Fibroblast of lung (primary cell): ENCODE measurements at places on chromosomes 1 and 21. TPM values are rescaled to one million over a fixed set of nuclear protein-coding genes. Genes with fewer than 3 reads are reported as not detected.

DNA sequence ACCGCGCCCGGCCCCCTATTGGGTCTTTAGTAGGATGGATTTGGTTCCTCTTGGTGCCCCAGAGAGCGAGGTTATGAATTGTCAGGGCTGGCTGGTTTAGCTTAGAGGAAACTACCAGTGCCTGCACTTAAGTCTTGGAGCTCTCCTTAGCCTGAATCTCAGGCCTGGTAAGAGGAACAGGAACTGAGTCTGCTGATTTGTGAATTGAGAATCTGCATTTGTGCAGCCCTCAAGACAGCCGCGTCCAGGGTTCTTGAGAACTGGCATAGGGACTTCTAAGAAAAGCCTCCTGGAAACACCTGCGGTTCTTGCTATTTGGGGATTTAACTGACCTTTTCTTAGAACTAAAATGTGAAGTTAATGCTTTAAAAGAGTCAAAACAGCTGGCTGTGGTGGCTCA lies 1.7 kb downstream of the NECAP2 start:
- peaks cover 8% of the 10 kb centered on the region for H3K36me3 ChIP-seq
- H3K27me3 ChIP-seq, result no peaks in the 10 kb centered on the region
- peaks cover 8% of the 10 kb centered on the region for H3K4me1 ChIP-seq
- no peak for DNase-seq
- no peak overlapping the region for H3K4me3 ChIP-seq

- no peak overlapping the region for H3K4me3 ChIP-seq
- no peaks in the 10 kb centered on the region for H3K4me1 ChIP-seq
- no peaks in the 10 kb centered on the region for H3K36me3 ChIP-seq
- H3K27me3 ChIP-seq, result no peaks in the 10 kb centered on the region
These were observed 54.6 kb downstream of the AJAP1 start for GRCh38 chr1:4708840-4709507.

- no peaks in the 10 kb centered on the region for H3K36me3 ChIP-seq
- H3K27ac ChIP-seq, result peak overlapping the region; percentile 81
- H3K4me1 ChIP-seq, result peaks cover 17% of the 10 kb centered on the region
- DNase-seq, result peak; percentile 100
These were observed 9.9 kb upstream of the MAPKAPK2 start for GRCh38 chr1:206674745-206675175.

DNA sequence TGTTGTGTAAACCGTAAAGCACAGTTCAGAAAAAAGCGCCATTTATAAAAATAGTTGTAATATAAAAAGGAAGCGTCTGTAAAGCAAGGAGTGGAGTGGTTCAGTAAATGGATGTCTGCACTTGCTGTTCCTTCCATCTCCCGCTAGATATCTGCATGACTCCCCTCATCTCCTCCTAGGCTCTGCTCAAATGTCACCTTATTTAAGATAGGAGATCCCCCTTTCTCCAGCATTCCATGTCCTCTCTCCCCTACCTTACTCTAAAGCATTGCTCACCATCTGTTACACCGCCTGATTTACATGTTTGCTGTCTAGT lies 745 bp downstream of the MUL1 start:
- peaks cover 2% of the 10 kb centered on the region for H3K4me1 ChIP-seq
- peaks cover 3% of the 10 kb centered on the region for H3K36me3 ChIP-seq
- H3K4me3 ChIP-seq, result peak overlapping the region; percentile 98
- no peaks in the 10 kb centered on the region for H3K27me3 ChIP-seq
- H3K27ac ChIP-seq, result peak overlapping the region; percentile 91

GRCh38 chr1:32180186-32181060 lies 948 bp downstream of the TXLNA start:
- DNase-seq, result peak; percentile 50
- H3K27ac ChIP-seq, result peak overlapping the region; percentile 96
- H3K27me3 ChIP-seq, result no peaks in the 10 kb centered on the region
- peak overlapping the region; percentile 70 for H3K4me3 ChIP-seq

The MANEAL gene
- polyA plus RNA-seq, result 0.44 and 0.79 TPM in 2 replicates

The UMODL1 gene
- not detected in 2 replicates for polyA plus RNA-seq

The CDC42BPA gene
- polyA plus RNA-seq, result 20.9 and 26.4 TPM in 2 replicates

DNA sequence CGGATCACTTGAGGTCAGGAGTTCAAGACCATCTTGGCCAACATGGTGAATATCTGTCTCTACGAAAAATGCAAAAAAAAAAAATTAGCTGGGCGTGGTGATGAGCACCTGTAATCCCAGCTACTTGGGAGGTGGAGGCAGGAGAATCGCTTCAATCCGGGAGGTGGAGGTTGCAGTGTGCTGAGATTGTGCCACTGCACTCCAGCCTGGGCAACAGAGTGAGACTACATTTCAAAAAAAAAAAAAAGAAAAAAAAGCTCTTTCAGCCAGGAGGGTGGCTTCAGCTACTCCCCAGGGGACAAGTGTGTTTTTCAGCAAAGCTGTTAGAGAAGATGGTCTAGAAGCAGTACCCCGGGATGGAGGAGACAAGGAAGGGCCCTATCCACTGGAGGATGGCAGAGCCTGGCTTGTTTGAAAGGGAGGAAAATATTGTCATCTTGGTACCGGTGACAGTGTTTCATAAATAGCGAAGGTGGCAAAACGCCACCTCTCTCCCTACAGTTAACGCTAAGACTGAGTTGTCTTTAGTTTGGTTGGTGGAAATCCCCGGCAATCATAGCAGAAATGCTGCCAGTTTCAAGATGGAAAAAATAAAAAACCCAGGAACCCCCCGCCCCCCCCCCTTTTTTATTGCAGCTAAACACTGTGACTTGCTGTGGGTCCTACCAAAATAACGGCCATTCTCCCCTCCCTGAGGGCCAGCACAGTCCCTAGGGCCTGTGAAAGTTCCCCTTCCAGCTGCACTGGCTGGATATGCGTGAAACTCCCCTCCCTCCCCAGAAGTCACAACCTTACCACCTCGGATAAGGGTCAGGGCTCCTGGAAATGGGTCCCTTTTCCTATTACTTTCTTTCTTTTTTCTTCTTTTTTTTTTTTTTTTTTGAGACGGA lies 3.5 kb downstream of the PIK3CD start:
- H3K4me1 ChIP-seq, result no peaks in the 10 kb centered on the region
- no peak overlapping the region for H3K4me3 ChIP-seq
- H3K27ac ChIP-seq, result no peak overlapping the region
- H3K27me3 ChIP-seq, result peaks cover 29% of the 10 kb centered on the region

DNA sequence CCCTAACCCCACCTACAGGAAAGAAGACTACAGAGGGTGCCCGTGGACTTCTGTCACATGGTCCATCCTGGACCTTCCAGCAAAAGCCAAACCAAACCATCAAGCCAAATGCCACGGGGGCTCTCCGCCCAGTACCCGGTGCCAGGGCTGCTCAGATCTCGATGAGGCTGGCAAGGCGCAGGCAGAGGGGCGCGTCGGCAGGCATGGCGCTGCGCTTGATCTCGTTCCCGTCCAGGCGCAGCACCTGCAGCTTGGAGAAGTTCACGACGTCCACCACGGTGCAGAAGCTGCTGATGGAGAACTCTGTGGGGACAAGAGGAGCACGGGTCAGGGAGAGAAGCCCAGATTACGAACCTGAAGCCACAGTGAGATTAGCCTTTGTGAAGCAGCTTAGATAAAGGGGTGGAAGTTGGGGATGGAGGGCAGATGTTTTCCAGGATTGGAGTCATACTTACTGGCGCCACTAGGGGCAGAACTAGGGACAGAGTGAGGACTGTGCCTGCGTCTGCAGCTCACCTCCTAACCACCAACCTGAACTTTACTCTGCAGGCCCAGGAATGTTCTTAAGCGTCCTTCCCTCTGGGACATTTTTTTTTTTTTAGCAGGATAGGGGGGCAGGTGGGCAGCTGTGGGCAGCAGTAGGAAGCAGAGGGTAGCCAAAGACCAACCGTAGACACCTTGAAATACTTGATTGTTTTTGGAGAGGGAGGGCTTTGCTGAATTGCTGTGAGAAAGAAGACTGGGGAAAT lies 8.6 kb downstream of the FMOD start:
- H3K4me3 ChIP-seq, result no peak overlapping the region
- H3K27ac ChIP-seq, result no peak overlapping the region
- peaks cover 35% of the 10 kb centered on the region for H3K27me3 ChIP-seq

- no peaks in the 10 kb centered on the region for H3K36me3 ChIP-seq
- no peak overlapping the region for H3K27ac ChIP-seq
- no peaks in the 10 kb centered on the region for H3K4me1 ChIP-seq
- no peak for DNase-seq
- no peaks in the 10 kb centered on the region for H3K27me3 ChIP-seq
These were observed 9.3 kb downstream of the F5 start for GRCh38 chr1:169576935-169577331.

GRCh38 chr1:92973203-92973897 lies 12.1 kb upstream of the DIPK1A start:
- H3K27me3 ChIP-seq, result peaks cover 12% of the 10 kb centered on the region
- no peak overlapping the region for H3K4me3 ChIP-seq
- no peaks in the 10 kb centered on the region for H3K4me1 ChIP-seq
- no peak overlapping the region for H3K27ac ChIP-seq

The GUCA2A gene
- not detected in 2 replicates for polyA plus RNA-seq

GRCh38 chr1:51341876-51342496 lies 11.6 kb upstream of the TTC39A start:
- DNase-seq, result no peak
- H3K4me1 ChIP-seq, result no peaks in the 10 kb centered on the region
- peaks cover 39% of the 10 kb centered on the region for H3K27me3 ChIP-seq

The AADACL4 gene
- polyA plus RNA-seq, result not detected in 2 replicates

The PDE9A gene
- polyA plus RNA-seq, result 2.5 and 4.4 TPM in 2 replicates

- no peaks in the 10 kb centered on the region for H3K36me3 ChIP-seq
- peak; percentile 88 for DNase-seq
- peaks cover 10% of the 10 kb centered on the region for H3K4me1 ChIP-seq
- H3K27ac ChIP-seq, result no peak overlapping the region
These were observed 97.7 kb upstream of the SLC25A33 start for GRCh38 chr1:9441451-9442133.

The KIAA0040 gene
- 0.18 and 24.7 TPM in 2 replicates for polyA plus RNA-seq

- DNase-seq, result peak; percentile 100
- no peaks in the 10 kb centered on the region for H3K27me3 ChIP-seq
- H3K4me1 ChIP-seq, result peaks cover 31% of the 10 kb centered on the region
- H3K36me3 ChIP-seq, result no peaks in the 10 kb centered on the region
- peak overlapping the region; percentile 84 for H3K27ac ChIP-seq
These were observed 78.6 kb downstream of the MAN1C1 start for GRCh38 chr1:25695090-25695770.

The PRELP gene
- 2.8 and 13.9 TPM in 2 replicates for polyA plus RNA-seq

The FCRL2 gene
- not detected in 2 replicates for polyA plus RNA-seq

The DNAJC28 gene
- polyA plus RNA-seq, result 1.7 and 2.1 TPM in 2 replicates

- no peaks in the 10 kb centered on the region for H3K36me3 ChIP-seq
- H3K4me3 ChIP-seq, result no peak overlapping the region
- DNase-seq, result no peak
- no peaks in the 10 kb centered on the region for H3K27me3 ChIP-seq
- H3K4me1 ChIP-seq, result no peaks in the 10 kb centered on the region
These were observed 42.4 kb downstream of the CRYAA start for GRCh38 chr21:43211072-43211759.

DNA sequence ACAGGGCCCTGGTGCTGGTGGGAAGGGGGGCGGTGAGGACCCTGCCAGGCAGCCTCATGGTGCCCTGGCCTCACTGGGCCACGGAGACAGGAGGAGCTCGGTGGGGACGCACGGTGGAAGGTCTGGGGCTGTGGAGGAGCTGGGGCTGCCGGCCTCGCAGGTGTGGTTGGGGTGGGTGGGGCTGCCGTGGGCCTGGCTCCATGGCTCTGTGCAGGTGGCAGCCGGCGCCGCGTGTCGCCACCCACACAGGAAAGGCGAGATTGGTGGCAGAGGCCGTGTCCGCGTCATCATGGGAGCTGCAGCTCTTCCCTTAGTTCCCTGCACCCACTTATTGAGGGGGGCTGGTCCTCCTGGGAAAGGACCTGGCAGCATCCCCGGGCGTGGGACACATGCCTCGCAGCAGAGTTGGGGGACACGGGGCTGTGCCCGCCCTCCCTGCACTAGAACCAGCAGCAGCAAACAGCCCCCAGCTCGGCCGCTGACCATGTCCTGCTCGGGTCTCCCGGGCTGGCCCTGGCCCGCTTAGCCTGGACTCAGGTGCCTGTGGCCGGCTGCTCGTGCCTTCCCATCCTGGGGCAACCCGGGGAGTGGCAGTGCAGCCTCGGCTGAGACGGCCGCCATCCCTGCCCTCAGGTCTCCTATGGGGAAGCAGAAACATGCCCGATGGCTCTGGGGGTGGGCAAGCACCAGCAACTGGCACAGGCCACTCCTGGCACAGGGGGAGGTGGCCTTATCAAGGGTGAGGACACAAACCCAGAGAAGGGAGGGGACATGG lies 7.5 kb upstream of the TTC34 start:
- no peak overlapping the region for H3K4me3 ChIP-seq
- DNase-seq, result no peak
- H3K27ac ChIP-seq, result no peak overlapping the region
- H3K36me3 ChIP-seq, result no peaks in the 10 kb centered on the region
- no peaks in the 10 kb centered on the region for H3K27me3 ChIP-seq

DNA sequence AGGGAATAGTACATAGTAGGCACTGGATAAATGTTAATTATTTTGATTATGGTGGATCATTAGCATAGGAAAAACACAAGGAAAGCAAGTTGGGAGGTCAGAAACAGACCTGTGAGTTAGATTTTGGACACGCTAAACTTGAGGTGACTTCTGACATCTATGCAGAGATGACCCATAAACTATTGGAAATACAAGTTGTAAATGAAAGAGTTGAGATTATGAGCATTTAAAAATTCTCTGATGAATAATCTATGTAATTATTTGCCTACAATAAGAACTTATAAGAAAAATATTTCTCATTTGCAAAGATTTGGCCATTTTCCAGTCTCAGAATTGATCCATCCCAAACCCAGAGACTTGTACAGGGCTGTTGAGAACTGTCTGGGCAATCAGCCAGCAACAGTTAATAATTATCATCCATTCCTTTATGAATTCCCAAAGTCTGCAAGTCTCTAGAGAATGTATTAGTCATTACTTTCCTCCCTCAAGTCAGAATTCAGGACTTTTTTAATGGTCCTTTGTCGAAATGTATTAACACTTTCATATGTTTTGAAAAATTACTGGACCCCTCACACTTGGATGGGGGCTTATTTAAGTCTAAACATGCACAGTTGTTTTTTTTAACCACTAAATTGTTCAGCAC lies 19.4 kb upstream of the SLAMF6 start:
- H3K27ac ChIP-seq, result no peak overlapping the region
- H3K4me3 ChIP-seq, result no peak overlapping the region
- H3K27me3 ChIP-seq, result no peaks in the 10 kb centered on the region
- DNase-seq, result no peak

The SPATA1 gene
- polyA plus RNA-seq, result 0.54 and 0.96 TPM in 2 replicates

The RALGPS2 gene
- polyA plus RNA-seq, result 26.1 and 53.8 TPM in 2 replicates

DNA sequence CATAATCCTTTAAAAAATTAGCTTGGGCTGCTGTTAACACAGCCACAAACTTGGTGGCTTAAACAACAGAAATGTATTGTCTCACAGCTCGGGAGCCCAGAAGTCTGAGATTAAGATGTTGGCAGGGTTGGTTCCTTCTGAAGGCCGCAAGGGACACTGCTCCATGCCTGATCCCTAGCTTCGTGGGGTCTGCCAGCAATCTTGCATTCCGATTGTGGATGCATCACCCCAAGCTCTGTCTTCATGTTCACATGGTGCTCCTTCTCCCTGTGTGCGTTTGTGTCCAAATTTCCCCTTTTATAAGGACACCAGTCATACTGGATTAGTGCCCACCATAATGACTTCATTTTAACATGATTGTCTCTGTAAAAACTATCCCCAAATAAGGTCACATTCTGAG lies 5.0 kb upstream of the HHIPL2 start:
- no peaks in the 10 kb centered on the region for H3K4me1 ChIP-seq
- DNase-seq, result no peak
- H3K27ac ChIP-seq, result no peak overlapping the region
- H3K27me3 ChIP-seq, result no peaks in the 10 kb centered on the region

- H3K36me3 ChIP-seq, result no peaks in the 10 kb centered on the region
- H3K4me1 ChIP-seq, result no peaks in the 10 kb centered on the region
- H3K4me3 ChIP-seq, result no peak overlapping the region
- DNase-seq, result peak; percentile 26
- no peaks in the 10 kb centered on the region for H3K27me3 ChIP-seq
These were observed 56.4 kb downstream of the ETS2 start for GRCh38 chr21:38861989-38862683.
